Non-pigmented ciliary epithelial cell (primary cell): ENCODE measurements at places on chromosomes 11 and 22.
A peak's percentile ranks its signal among the peaks of the same experiment; 100 is the strongest.

GRCh38 chr11:4019891-4020290, 74.7 kb upstream of the RRM1 start:
- no peak for DNase-seq

DNA sequence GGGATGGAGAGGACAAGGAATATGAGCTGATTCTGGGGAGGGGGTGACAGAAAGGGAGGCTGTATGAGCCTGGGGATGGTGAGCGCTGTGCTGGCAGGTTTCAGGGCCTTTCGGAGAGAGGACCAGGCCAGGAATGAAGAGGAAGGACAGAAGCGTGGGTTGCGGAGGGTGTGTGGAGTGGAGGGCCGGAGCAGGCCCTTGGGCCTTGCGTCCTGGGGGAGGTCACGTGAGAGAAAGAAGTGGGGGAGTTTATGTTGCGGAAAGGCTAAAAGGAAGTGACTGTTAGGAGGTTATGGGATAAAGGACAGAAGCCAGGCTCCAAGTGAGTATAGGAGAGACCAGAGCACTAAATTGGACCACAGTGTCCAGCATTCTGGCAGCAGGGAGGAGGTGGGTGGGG, 17.5 kb downstream of the BCR start:
- DNase-seq = no peak

DNA sequence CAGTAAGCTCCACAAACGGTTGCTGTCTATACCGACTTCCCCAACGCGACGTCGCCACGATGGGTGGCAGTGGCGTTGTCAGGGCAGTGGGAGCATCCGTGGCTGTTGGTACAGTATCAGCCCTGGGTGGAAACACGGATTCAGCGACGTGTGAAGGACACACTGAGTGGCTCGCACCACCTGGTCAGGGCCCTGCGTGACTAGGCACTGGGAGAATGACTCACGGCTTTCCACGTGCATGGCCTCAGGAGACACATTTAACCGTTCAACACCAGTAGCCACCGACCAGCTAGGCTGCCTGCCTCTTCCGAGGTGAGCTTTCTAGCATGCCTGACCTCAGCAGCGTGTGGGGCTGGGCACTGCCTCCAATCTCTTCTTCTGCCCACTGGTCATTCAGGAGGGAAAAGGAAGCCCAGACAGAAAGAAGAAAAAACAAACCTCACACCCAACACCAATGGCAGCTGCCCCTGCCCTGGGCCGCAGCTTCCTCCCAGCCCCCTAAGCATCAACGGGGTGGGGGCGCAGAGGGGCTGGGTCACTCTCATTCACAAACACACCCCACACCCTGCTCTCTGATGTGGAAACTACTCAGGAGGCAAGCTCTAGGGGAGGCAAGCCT, 59.0 kb downstream of the MYH9 start:
- peak; percentile 70 for DNase-seq

DNA sequence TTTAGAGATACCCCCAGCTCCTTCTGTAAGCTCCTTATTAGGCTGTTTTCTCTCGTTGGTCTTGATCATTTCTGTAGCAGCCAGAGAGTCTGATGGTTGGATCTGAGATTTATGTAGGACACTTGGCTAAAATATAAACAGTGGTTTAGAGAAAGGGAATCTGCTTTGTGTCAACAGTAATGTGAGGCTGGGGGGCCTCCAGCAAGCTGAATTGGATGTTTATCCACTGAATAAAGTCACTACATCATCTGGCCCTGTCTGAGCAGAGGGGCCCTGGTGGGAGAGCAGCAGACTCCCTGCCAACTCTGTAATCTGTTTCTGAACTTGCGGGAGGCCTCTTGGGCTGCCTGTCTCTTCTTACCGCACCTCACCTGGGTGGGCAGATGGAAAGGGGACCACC, 328.5 kb upstream of the PLET1 start:
- DNase-seq = no peak

- DNase-seq = no peak
Observed at GRCh38 chr11:35114906-35115687, 23.9 kb upstream of the CD44 start.

- no peak for DNase-seq
Observed at GRCh38 chr22:48043581-48043980, 1281.1 kb downstream of the TBC1D22A start.

DNA sequence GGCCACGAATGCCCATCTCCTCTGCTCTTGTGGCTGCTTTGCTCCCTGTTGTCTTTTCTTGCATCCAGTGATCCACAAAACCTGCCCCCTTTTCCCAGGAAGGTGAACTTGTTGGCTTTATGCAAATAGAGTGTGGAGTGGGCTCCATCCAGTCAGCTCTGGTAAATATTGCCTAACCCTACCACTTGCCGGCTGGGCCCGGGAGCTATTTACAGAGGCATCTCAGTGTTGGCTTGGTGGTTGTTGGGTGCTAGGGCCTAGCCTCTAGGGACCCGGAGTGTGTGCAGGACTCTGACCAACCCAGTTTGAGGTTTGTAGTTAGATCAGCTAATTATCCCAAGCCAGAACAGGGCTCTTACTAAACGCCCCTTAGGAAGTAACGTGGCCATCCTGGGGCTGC, 40.8 kb upstream of the TLCD5 start:
- no peak for DNase-seq

DNA sequence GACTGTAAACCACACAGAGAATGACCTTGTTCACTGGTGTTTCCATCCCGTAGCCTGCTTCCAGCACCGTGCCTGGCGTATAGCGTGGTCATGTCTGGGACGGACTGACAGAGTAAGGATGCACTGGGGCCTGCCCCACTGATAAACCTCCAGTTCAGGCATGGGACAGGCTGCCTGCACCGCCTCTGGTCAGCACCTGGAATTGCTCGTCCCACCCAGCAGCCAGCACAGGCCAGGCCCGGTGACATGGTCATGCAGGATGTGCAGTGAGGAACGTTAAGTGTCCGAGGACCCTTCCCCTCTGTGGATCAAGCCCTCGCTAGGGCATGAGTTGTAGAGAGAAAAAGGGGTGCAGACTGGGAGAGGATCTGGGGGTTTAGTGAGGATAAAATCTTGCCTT, 44.8 kb downstream of the LMO1 start:
- DNase-seq = no peak

DNA sequence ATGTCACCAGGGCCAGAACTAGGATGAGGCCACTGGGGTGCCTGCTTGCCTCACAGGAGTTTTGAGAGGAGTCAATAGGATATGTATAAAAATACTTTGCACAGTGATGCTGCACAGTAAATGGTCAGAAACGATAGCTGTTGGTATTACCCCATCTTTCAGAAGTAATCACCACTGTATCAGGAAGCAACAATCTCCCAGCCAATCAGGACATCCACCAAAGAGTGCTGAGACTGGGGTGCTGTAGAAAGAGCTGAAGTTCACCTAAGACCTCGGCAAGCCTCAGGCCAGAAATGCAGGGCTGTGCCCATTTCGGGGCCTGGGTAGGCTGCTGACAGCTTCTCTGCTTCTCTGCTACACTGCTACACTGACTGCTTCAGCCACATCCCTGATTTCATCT, 17.4 kb downstream of the LMO2 start:
- DNase-seq = no peak
